ENCODE measurements at places on chromosomes 12 and 14.

GRCh38 chr12:110677206-110677911 is 11.6 kb downstream of the HVCN1 start:
- DNase-seq: no peak

DNA sequence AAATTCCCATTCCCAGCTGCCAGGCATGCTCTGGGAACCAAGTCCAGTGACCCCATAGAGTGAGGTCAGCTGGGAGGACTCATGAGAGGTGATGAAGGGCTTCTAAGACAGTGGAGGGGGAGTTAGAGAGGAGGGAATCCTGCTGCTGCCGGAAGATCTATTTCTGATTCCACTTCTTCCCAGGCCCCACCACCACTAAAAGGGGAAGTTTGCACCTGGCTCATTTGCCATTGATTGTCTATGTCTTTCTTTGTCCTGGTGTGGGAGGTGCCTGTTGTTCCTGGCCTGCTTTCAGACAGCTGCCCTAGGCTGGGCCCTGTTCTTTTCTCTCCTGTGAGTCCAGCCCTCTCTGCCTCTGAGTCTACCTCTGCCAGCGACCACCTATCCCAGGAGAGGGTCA is 3.0 kb upstream of the KRT6A start:
- DNase-seq: no peak

DNA sequence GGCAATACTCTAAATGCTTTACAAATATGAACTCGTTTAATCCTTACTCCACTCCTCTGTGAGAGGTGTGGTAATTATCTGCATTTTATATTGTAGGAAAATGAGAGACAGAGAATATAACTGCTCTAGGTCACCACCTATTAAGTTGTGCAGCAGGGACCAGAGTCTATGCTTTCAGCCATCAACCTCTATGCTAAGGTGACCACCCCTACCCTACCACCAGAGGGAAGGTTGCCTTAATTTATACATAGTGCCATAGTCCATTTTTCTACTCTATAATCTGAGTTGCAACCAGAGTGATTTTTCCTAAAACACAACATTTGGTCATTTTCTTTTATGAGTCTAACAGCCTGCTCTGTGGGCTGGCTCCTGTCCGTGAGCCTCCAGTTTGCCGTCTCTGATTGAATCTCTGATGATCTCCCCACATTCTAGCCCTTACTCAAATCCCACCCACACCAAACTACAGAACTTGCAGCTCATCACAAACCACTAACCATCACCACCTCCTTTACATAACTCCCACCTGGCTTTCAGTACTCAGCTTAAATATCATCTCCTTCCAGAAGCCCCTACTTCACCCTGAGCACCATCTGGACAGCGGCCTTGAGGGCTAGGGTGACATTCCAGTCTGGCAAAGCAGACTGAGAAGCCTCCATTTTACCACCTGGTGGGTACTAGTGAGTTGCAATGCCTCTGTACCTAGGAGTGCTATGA is 126.6 kb downstream of the PPM1H start:
- DNase-seq: no peak

- no peak for DNase-seq
Observed at GRCh38 chr12:121893961-121894460, 5.4 kb downstream of the PSMD9 start.

DNA sequence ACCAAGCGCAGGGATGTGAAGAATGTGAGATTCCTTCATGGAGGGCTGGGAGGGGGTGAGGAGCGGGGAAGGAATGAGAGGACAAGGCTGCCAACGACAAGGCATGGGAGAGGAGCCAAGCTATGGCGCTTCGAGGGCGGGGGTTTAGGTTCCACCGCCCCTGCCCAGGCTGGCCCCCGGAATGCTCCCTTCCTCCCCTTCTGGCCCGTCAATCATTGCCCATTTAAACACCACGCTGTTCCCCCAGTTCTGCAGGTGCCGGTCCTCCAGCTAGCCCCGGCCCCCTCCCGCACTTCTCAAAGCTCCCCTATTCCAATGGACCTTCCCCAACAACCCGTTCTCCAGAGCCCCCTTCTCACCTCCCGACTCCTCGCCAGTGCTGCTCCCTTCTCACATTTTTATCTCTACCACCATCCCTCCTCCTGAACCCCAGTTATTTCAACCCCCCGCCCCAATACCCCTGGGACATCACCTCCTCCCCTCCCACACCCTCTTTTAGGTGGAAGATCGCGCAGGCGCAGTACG is 428 bp downstream of the RNF41 start:
- peak; percentile 88 for DNase-seq

GRCh38 chr12:124452576-124453331 is 114.7 kb downstream of the NCOR2 start:
- no peak for DNase-seq

GRCh38 chr12:65965358-65965757 is 141.1 kb downstream of the HMGA2 start:
- no peak for DNase-seq

Data from sigmoid colon (tissue), 7 donors.